ENCODE measurements at places on chromosomes 3 and 15. TPM values are rescaled to one million over a fixed set of nuclear protein-coding genes. Genes with fewer than 3 reads are reported as not detected.

CCR8 gene
- total RNA-seq: not detected

PAQR5 gene
- total RNA-seq: 0.29 TPM

LARP6 gene
- 44.7 TPM for total RNA-seq

LSM3 gene
- 9.3 TPM for total RNA-seq

MIX23 gene
- 16.3 TPM for total RNA-seq

CLDN16 gene
- total RNA-seq: not detected

EIF3J gene
- 70.8 TPM for total RNA-seq
